ENCODE measurements at places on chromosomes 6 and 20. TPM values are rescaled to one million over a fixed set of nuclear protein-coding genes. Genes with fewer than 3 reads are reported as not detected.

- no peaks in the 10 kb centered on the region for H3K36me3 ChIP-seq
- H3K27me3 ChIP-seq: no peaks in the 10 kb centered on the region
- DNase-seq: no peak
- no peak overlapping the region for H3K27ac ChIP-seq
- no peak overlapping the region for H3K4me3 ChIP-seq
Measured at GRCh38 chr6:143490775-143491174, 20.7 kb downstream of the FUCA2 start.

DNA sequence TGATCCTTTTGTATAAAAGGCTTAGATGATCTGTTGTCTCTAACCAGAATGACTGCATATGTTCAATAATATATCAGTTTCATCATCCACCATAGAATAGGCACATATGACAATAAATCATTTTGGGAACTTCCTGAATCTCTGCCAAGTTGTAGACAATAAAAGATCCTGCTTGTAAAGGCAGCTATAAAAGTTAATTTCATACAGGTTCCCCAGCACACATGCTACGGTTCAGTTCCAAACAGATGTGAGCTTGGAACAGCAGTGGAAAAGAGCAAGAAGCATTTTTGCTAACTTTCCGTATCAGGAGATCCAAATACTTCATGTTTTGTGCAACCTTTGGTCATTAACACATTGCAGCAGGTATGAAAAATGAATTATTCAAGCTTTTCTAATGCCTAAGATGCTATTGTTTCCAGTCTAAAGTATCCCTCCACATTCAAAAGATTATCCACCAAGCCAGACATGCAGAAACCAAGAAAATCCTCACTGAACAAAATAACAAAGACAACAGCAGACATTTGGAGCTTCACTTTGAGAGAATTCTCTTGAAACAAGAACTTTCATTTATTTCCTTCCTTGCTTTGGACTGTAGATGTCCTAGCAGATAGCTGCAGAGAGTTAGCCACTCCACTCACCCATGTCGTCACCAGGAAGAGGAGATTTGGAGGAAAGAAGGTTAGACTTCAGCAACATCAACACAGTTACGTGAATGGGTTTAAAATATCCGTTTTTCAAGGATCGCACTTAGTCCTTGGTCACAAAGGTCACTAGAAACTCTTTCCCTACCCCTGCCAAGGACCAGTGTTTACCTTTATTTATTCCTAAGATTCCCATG lies 453.5 kb upstream of the JARID2 start:
- H3K27me3 ChIP-seq: no peaks in the 10 kb centered on the region
- H3K27ac ChIP-seq: no peak overlapping the region
- no peak overlapping the region for H3K4me3 ChIP-seq
- H3K4me1 ChIP-seq: peaks cover 23% of the 10 kb centered on the region
- DNase-seq: no peak

DNA sequence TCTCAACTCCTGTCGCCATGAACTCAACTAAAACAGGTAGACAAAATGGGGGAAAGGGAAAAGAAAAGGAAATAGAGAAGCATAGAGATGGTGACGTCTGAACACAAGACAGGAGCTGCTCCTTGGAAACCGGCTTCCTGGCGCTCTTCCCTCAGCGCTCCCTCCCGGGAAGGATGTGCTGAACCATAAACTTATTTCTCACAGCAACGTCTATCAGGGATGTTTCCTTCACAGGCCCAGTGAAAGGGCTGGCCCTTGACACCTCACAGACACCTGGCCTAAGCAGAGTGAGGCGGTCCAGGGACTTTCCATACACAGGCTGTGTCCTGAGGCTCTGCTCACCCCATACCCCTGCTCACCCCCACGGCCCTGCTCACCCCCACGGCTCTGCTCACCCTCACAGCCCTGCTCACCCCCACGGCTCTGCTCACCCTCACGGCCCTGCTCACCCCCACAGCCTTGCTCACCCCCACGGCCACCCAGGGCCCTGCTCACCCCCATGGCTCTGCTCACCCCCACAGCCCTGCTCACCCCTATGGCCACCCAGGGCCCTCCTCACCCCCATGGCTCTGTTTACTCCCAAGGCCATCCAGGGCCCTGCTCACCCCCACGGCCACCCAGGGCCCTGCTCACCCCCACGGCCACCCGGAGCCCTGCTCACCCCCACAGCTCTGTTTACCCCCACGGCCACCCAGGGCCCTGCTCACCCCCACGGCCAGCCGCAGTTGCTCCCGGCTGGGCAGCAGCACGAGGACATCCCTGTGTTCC lies 653 bp downstream of the FRMD1 start:
- no peak overlapping the region for H3K4me3 ChIP-seq
- no peaks in the 10 kb centered on the region for H3K27me3 ChIP-seq
- DNase-seq: no peak
- no peaks in the 10 kb centered on the region for H3K4me1 ChIP-seq

- H3K4me1 ChIP-seq: peaks cover 54% of the 10 kb centered on the region
- peak overlapping the region; percentile 94 for H3K4me3 ChIP-seq
Measured at GRCh38 chr6:42979523-42980177, 669 bp upstream of the PEX6 start.

TMEM200A gene
- total RNA-seq: 0.34 TPM

ENPP1 gene
- total RNA-seq: 1.4 TPM

R3HDML gene
- total RNA-seq: not detected

AVP gene
- not detected for total RNA-seq

DNA sequence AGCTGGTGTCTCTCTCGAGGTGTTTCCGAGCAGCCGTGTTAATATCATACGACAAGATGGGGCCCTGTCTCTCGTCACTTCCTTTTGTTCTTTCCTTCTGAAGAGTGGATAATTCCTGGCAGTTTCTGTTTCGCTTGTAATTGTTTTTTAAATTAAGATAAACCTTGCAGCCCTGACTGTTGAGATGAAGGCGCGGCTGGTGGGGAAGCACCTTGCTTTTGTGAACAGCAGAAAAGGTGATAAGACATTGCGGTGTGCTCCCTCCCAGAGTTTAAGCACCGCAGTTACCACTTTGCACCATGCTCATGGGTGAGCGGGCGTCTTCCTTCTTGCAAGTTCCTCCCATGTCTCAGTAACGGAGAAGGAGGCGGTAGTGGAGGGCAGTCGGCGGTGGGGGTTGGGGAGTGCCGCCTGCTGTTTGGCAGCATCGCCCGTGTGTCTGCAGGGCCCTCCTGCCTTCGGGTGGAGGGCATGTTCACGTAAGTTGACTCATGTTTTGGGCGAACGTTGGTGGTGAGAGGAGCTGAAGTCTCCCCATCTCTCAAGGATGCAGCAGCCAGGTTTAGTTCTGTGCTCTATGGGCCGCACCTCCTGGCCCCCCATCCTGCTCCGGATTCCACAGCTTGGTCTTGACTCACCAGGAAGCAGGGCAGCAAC lies 345.9 kb downstream of the TAF4 start:
- peak overlapping the region; percentile 73 for H3K4me3 ChIP-seq
- peak overlapping the region; percentile 82 for H3K27ac ChIP-seq
- no peaks in the 10 kb centered on the region for H3K27me3 ChIP-seq
- H3K4me1 ChIP-seq: peaks cover 24% of the 10 kb centered on the region

TRIM15 gene
- 1.6 TPM for total RNA-seq

SYCP2 gene
- 3.1 TPM for total RNA-seq

RSPO3 gene
- total RNA-seq: not detected

GRCh38 chr6:42075159-42075838 lies 25.0 kb downstream of the TAF8 start:
- no peak overlapping the region for H3K27ac ChIP-seq
- no peaks in the 10 kb centered on the region for H3K27me3 ChIP-seq
- no peak overlapping the region for H3K4me3 ChIP-seq

GRCh38 chr6:125812394-125813292 lies 21.9 kb downstream of the NCOA7 start:
- peaks cover 69% of the 10 kb centered on the region for H3K4me1 ChIP-seq
- H3K27me3 ChIP-seq: peaks cover 2% of the 10 kb centered on the region
- peaks cover 28% of the 10 kb centered on the region for H3K36me3 ChIP-seq
- H3K4me3 ChIP-seq: no peak overlapping the region
- no peak for DNase-seq

RAD21L1 gene
- total RNA-seq: not detected
